ENCODE measurements at places on chromosomes 2 and 18. TPM values are rescaled to one million over a fixed set of nuclear protein-coding genes. Genes with fewer than 3 reads are reported as not detected.

KDM3A gene
- total RNA-seq, result 31.4 TPM

CHST9 gene
- 3.1 TPM for total RNA-seq

CCBE1 gene
- 44.6 TPM for total RNA-seq

ANKRD30BL gene
- 27.9 TPM for total RNA-seq

REG3A gene
- not detected for total RNA-seq

UGT1A10 gene
- not detected for total RNA-seq

ELOA2 gene
- total RNA-seq, result not detected

POTEI gene
- total RNA-seq, result not detected

SLC5A7 gene
- 0.94 TPM for total RNA-seq

CD8B2 gene
- not detected for total RNA-seq

CABYR gene
- 34.6 TPM for total RNA-seq

CSRNP3 gene
- 246 TPM for total RNA-seq

CPO gene
- total RNA-seq, result not detected

C2orf78 gene
- total RNA-seq, result not detected

DIPK1C gene
- total RNA-seq, result 12.3 TPM

PIAS2 gene
- 72.7 TPM for total RNA-seq

TMEM198 gene
- total RNA-seq, result 14.0 TPM

ADRA2B gene
- total RNA-seq, result not detected

CERKL gene
- total RNA-seq, result 1.1 TPM

LYG2 gene
- total RNA-seq, result not detected

Data from occipital lobe (tissue), 3 donors.